ENCODE measurements at places on chromosomes 1 and 21. TPM values are rescaled to one million over a fixed set of nuclear protein-coding genes. Genes with fewer than 3 reads are reported as not detected.

DNA sequence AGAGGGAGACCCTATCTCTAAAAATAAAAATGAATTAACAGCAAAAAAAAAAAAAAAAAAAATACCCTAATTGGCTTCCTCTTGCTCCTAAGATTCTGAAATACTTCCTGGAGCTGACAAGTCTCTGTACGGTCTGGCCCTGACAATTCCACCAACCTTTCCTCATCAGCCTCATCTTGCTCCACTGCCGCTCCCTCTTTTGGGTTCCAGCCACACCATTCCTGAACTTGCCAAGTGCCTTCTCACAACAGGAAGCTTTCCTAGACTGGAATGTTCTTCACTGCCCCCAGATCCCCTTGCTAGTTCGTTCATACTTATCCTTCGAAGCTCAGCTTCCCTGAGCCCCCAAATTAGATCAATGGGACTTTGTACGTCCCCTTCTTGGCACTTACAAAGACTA lies 37.0 kb downstream of the AKNAD1 start:
- peaks cover 13% of the 10 kb centered on the region for H3K4me1 ChIP-seq
- H3K27me3 ChIP-seq: no peaks in the 10 kb centered on the region
- no peak for DNase-seq
- no peaks in the 10 kb centered on the region for H3K36me3 ChIP-seq

GRCh38 chr1:178578541-178578940 lies 65.6 kb downstream of the TEX35 start:
- H3K27me3 ChIP-seq: no peaks in the 10 kb centered on the region
- no peak for DNase-seq
- no peaks in the 10 kb centered on the region for H3K4me1 ChIP-seq
- H3K27ac ChIP-seq: no peak overlapping the region
- H3K36me3 ChIP-seq: no peaks in the 10 kb centered on the region

DNA sequence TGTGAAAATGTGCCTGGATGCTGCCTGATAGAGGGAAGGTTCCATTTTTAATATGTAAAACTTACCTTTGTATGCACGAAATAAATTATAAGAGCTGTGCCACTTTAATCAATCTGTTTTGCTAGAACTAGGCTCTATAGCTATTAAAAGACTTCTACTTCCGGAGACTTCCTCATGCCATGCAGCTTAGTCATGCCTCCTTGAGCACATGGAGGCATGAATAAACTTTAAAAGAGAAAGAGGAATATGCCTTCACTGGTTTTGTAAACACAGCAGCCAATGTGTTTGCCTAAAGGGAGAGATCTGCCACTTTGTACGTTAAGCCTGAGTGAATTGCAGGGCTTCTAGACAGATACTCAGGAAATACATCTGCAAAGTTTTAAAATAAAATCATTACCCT lies 604.6 kb downstream of the LRRIQ3 start:
- H3K36me3 ChIP-seq: no peaks in the 10 kb centered on the region
- no peak overlapping the region for H3K4me3 ChIP-seq
- no peaks in the 10 kb centered on the region for H3K27me3 ChIP-seq
- H3K4me1 ChIP-seq: peaks cover 17% of the 10 kb centered on the region
- DNase-seq: no peak
- peak overlapping the region; percentile 47 for H3K27ac ChIP-seq

GRCh38 chr1:45957684-45958083 lies 154.3 kb downstream of the MAST2 start:
- DNase-seq: no peak
- no peak overlapping the region for H3K27ac ChIP-seq
- H3K4me1 ChIP-seq: peaks cover 14% of the 10 kb centered on the region
- no peaks in the 10 kb centered on the region for H3K36me3 ChIP-seq

DNA sequence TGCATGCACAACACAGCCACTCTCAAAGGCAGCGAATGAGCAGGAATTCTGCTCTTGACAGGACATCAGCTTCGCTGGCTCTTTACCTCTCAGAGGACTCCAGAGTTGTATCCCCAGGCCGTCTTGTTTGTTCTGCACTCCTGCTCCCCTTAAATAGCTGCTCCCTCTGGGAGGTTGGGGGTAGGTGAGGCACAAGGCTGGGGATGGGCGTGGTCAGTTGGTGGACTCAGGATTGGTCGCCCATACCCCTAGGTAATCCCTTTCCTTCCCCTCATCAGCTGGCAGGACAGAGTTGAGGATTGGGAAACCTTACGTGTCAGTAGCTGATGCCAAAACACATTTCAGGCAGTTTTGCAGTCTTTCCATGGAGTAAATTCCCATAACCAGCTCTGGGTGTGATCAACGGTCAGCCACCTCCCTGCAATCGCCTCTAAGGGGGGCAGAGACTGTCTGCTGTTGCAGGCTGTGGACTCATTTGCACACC lies at the start of gene PLA2G2A:
TSS of gene PLA2G2A (minus strand) at position 125 of the 484 bp plus-strand sequence. CDS start 845 bp downstream, outside the sequence.
- no peaks in the 10 kb centered on the region for H3K36me3 ChIP-seq
- peaks cover 19% of the 10 kb centered on the region for H3K4me1 ChIP-seq
- no peaks in the 10 kb centered on the region for H3K27me3 ChIP-seq
- H3K4me3 ChIP-seq: no peak within 1 kb of the TSS

- no peaks in the 10 kb centered on the region for H3K36me3 ChIP-seq
- no peak overlapping the region for H3K4me3 ChIP-seq
- no peak overlapping the region for H3K27ac ChIP-seq
Observed at GRCh38 chr1:86470859-86471258, 2.1 kb downstream of the CLCA1 start.

GRCh38 chr1:153395136-153395685 lies 4.3 kb upstream of the S100A8 start:
- peaks cover 9% of the 10 kb centered on the region for H3K4me1 ChIP-seq
- peaks cover 8% of the 10 kb centered on the region for H3K27me3 ChIP-seq
- no peak overlapping the region for H3K27ac ChIP-seq
- H3K4me3 ChIP-seq: no peak overlapping the region
- no peak for DNase-seq
- H3K36me3 ChIP-seq: no peaks in the 10 kb centered on the region

DNA sequence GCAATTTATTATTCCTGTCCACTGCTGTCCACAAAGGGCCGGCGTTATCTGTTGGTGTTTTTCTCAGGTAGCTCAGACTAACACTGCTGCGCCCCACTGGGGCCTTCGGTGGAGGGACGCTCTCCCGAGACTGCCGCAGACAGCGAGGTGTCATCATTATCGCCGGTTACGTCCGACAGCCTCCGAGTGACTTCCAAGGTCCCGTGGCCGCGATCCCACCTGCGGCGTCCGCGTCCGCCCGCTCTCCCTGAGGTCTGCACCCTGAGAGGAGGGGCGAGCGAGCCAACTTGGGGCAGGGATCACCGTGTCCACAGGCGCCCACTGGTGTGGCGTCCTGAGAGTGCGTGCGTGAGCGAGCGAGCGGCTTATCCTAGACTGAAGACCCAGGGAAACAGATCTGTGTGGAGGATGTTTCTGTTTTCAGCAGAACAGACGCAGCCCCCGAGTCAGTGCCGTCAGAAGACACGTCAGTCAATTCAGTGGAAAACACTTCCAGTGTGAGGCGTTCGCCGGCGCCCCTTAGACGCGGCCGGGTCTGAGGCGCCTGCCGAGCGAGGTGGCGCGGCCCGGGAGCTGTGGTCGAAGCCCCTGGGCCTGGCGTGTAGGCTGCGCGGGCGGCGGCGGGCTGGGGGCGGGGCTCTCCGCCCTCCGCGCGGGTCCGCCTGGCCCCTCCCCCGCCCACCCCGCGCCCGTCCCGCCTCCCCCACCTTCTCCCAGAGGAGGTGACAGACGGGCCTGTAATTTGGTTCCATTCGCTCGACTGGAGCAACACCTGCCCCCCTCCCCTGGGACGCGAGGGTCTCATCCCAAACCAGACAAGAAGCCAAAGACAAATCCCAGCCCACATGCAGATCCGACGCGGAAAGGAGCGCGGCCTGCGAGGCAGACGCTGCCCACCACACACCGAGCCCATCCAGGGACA lies 12.6 kb downstream of the NHLH2 start:
- H3K27ac ChIP-seq: no peak overlapping the region
- DNase-seq: peak; percentile 52
- no peaks in the 10 kb centered on the region for H3K36me3 ChIP-seq
- H3K27me3 ChIP-seq: peaks cover 20% of the 10 kb centered on the region
- peaks cover 17% of the 10 kb centered on the region for H3K4me1 ChIP-seq
- H3K4me3 ChIP-seq: peak overlapping the region; percentile 54

- H3K36me3 ChIP-seq: no peaks in the 10 kb centered on the region
- no peak overlapping the region for H3K27ac ChIP-seq
- H3K4me3 ChIP-seq: no peak overlapping the region
- no peaks in the 10 kb centered on the region for H3K27me3 ChIP-seq
- no peak for DNase-seq
- H3K4me1 ChIP-seq: no peaks in the 10 kb centered on the region
Observed at GRCh38 chr1:84264961-84265360, 36.5 kb upstream of the SAMD13 start.

GRCh38 chr1:6184083-6184783 lies 4.1 kb upstream of the CHD5 start:
- H3K27me3 ChIP-seq: peaks cover 14% of the 10 kb centered on the region
- H3K27ac ChIP-seq: no peak overlapping the region
- no peak for DNase-seq
- H3K36me3 ChIP-seq: peaks cover 35% of the 10 kb centered on the region

DNA sequence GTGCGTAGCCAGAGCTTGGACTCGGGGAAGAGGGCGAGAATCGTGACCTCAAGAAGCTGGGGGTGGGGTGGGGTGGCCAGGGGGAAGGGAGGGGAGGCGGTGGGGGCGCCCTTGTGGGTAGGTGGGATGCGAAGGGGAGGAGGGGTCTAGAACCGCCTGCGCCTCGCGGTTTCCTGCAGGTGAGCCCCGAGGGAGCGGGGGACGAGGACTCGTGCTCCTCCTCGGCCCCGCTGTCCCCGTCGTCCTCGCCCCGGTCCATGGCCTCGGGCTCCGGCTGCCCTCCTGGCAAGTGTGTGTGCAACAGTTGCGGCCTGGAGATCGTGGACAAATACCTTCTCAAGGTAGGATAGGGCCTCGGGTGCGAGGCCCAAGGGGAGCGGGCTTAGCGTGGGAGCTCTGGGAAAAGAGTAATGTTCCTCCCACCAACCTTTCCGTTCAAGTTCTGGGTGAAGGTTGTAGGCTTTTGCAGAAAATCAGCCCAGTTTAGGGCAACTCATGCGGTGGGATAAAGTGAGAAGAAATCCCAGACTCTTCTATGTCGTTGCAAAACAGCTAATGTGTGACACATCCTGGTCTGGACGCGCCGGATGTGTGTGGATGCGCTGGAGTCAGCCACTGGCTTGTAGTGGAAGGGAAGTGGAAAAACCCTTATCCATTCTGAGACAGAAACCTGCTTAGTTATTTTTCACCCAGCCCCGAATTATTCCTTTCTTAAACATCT lies 2.9 kb downstream of the LHX8 start:
- no peak overlapping the region for H3K4me3 ChIP-seq
- peaks cover 21% of the 10 kb centered on the region for H3K4me1 ChIP-seq
- H3K27ac ChIP-seq: no peak overlapping the region

DNA sequence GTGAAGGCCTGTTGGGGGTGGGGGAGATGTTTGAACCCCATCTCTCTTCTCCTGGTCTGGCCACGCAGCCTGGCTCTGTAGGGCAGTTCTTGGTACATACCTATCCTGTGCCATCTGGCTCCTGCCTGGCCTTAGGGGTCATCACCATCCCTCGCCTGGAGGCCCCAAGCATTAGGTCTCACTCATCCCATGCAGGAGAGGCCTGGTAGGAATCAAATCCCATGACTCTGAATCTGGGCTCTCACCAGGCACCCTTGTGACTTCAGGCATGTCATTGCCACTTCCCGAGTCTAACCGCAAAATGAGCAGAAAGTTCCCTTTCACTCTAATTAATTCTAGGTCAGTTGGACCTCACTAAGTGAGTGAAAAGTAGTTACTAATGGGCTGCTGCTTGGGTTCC lies 37.2 kb downstream of the ETNK2 start:
- H3K27me3 ChIP-seq: no peaks in the 10 kb centered on the region
- H3K36me3 ChIP-seq: peaks cover 45% of the 10 kb centered on the region
- no peak for DNase-seq
- no peak overlapping the region for H3K4me3 ChIP-seq
- H3K4me1 ChIP-seq: peaks cover 30% of the 10 kb centered on the region

DNA sequence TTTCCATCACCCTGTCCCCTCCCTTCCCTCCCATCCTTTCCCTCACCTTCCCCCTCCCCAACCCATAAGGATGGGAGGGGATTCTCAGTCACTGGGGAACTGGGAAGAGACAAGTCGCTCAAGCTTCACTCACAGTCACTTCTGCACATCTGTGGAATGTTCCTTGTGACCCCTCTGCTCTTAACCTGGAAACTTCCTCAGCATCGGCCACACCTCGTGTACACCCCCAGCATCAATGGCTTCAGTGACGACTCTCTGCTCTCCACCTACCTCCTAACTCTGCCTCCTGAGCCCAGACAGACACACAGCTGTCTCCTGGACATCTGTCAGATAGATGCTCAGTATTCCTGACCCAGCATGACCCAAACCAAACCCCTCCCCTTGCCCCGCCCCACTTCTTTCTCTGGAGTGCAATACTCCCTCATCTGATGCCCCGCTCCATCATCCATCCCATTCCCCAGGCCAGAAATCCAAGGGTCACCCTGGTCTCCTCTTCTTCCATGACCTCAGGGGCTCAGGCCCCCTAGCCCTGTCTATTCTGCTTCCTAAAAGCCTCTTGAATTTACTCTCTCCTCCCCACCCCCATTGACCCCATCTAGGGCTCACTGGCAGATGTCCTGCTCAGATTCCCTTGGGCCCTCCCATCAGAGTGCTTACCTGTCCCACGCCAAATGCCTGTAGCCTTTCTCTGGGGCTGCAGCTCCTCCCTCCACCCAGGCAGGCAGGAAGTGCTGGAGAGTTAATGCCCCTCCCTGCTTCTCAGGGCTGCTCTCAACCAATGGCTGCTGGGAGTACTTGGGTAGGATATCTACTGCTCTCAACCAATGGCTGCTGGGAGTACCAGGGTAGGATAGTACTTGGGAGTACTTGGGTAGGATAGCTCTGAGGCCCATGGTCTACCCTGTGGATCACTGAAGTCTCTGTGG lies 83.1 kb upstream of the CSF3R start:
- no peak overlapping the region for H3K4me3 ChIP-seq
- H3K36me3 ChIP-seq: no peaks in the 10 kb centered on the region
- no peaks in the 10 kb centered on the region for H3K4me1 ChIP-seq
- DNase-seq: peak; percentile 29
- no peak overlapping the region for H3K27ac ChIP-seq

GRCh38 chr1:151715726-151716404 lies 738 bp downstream of the CELF3 start:
- peaks cover 23% of the 10 kb centered on the region for H3K27me3 ChIP-seq
- no peak overlapping the region for H3K4me3 ChIP-seq
- DNase-seq: no peak
- no peak overlapping the region for H3K27ac ChIP-seq
- H3K36me3 ChIP-seq: no peaks in the 10 kb centered on the region

KRTAP19-1 gene
- not detected for total RNA-seq

ANKRD45 gene
- 4.2 TPM for total RNA-seq

HMGCL gene
- total RNA-seq: 39.3 TPM

DENND1B gene
- 25.6 TPM for total RNA-seq

GSTM5 gene
- 11.7 TPM for total RNA-seq

SPAG17 gene
- total RNA-seq: 9.9 TPM

KRTAP12-4 gene
- total RNA-seq: not detected

KRTAP26-1 gene
- total RNA-seq: not detected

SLC25A33 gene
- 3.9 TPM for total RNA-seq

All from lower lobe of right lung (tissue), 2 donors.